ENCODE measurements at places on chromosomes 6 and 20.

DNA sequence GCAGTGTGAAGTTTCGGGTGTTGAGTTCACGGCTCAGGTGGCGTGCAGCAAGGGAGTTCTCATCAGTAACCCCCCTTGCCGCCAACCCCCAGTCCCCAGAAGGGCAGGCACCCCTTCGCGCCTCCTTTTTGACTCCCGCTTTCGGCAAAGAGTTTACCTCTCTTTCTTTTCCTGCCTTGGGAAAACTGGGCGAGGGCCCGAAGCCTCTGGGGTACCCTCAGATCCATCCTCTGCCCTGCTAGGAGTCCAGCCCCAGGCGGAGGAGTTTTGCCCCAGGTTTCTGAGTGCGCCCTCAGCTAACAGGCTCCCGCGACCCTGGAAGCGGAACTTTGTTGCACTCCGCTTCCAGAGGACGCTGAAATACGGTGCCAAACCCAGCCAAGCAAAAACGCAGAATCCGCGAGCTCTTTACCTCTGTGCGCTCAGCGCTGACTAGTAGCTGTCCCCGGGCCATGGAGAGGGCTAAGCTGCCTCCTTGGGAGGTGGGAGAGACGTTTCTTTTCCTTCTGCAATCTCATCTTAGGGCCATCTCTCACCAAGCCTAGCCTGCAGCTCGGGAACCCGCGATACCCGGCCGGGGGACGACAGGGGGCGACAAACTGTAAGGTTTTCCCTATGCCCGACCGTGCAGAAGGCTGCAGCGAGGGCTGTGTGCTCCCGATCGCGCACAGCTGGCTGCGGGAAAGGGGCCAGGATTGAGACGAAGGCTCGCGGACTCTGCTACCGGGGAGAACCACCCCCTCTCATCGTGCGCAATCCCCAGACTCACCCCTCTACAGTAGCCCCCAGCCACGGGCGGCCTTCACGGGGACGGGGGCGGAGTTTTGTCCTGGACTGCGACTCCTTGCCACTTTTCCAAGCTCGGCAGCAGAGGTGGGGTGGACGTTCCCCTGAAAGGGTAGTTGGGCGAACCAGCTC, 2.7 kb upstream of the PAX1 start:
- DNase-seq: no peak

DNA sequence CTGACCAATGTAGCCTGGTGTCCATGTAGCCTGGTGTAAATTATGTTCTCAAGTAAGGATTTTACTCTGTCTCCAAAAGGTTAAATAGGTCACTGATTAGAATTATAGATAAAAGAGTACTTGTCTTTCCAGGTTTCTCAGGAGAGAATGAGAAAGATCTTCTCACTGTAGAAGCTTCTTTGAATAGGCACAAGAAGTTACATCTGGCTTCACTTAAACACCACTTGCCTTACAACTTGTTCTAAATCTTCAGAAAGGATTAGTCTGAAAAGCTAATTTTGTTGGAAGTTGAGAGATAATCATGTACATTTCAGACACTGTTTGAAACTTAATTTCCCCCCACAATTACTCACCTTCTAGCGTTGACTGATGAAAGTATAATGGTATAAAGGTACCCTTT, 275.3 kb downstream of the FARS2 start:
- DNase-seq: no peak

- no peak for DNase-seq
Observed at GRCh38 chr20:4234128-4234527, 218.8 kb upstream of the RNF24 start.

- DNase-seq: no peak
Observed at GRCh38 chr6:71855406-71855805, 30.9 kb upstream of the RIMS1 start.

- DNase-seq: no peak
Observed at GRCh38 chr6:1667012-1667804, 57.5 kb downstream of the FOXC1 start.

DNA sequence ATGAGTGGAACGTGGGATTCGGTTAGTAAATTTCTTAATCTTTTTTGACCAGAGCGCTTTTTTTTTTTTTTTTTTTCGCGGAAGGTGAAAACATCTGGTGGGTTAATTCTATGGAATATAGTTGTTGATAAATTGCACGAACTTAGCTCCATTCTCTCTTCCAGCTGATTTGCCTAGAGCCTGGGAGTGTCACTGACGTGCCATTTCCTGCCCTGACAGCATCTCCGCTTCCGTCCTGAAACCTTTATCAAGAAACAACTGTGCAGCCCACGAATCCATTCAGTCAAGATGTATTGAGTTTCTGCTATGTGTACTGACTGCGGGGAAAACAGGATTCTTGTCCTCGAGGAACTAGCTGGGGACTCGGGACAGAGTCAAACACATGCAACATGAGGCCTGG, 59.5 kb upstream of the TGM3 start:
- no peak for DNase-seq

DNA sequence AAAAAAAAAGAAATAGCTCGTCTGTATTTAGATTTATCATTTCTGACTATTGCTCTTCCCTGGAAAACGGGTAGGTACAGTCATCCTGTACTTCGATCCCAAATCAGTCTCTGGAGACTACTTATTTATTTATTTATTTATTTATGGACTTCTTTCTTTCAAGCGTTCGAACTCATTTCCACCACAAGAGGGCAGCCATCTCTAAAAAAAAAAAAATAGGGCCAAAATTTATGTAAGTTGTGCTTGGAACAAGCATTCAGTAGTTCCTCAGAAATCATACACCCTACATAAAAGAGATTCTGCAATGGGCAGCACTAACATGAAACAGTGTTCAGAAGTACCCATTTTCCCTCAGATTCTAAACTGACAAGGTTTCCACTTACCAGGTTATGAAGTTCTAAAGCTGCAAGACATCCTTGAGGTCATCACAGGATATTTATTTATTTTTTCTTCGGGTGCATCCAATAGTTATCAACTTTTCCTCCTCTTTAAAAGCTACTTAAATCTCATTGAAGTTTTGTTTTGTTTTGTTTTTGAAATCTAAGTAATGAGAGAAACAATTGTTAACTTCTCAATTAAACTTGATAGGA, 1.9 kb upstream of the BMP2 start:
- no peak for DNase-seq

- no peak for DNase-seq
Observed at GRCh38 chr6:18432180-18432579, 45.0 kb downstream of the RNF144B start.

DNA sequence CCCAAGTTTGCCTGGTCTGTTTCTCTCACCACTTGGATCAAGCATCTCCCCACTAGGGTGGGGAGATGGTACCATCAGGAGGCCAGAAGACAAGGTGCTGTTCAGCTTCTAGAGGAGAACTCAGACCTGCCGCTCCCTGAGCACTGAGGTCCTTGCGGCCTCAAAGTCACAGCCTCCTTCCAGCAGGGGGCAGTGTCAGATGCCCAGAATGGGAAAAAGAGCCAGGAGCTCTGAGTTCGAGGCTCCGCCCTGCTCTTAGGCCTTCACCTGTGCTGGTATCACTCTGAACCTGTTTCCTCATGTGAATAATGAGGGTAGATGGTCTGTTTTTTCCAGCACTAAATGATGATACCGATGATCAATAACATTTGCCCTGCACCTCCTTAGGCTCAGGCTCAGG, 68.7 kb downstream of the TOX2 start:
- DNase-seq: no peak

GRCh38 chr6:34056305-34057108, 89.4 kb downstream of the GRM4 start:
- DNase-seq: no peak

- DNase-seq: no peak
Observed at GRCh38 chr20:54122189-54122588, 51.6 kb downstream of the CYP24A1 start.

GRCh38 chr6:100730001-100730980, 150.8 kb downstream of the ASCC3 start:
- DNase-seq: no peak

DNA sequence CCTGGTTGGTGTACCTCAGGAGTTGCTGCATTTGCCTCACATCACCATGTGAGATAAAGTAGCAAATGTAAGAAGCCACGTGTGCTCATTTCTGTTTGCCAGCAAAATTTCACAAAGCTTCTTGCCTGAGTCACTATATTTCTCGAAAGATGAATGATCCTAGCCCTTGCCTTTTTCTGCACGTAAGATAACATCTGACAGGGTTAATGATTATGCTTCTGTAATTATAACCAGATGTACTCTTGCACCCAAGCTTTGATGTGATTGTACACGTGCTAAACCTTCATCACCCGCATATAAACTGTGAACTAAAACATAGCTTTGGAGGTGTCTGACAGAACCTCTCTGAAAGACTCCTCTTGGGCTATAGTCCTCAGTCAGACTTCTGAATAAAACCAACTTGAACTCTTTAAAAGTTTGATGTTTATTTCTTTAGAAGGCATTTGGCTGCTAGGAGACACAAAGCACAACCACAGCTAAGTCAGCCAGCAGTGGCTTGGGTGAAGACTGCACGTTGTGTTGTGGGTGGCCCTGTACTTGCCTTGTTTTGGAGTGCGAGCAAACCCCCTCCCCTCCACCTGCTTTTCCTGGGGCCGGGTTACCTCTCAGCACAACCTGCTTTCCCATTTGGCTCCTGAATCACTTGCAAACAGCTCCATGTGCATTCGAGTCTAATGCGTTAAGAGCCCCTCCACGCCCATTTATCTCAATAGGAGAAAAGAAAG, 19.3 kb downstream of the PROKR2 start:
- DNase-seq: no peak

- no peak for DNase-seq
Observed at GRCh38 chr6:144077871-144078270, 17.5 kb downstream of the SF3B5 start.

DNA sequence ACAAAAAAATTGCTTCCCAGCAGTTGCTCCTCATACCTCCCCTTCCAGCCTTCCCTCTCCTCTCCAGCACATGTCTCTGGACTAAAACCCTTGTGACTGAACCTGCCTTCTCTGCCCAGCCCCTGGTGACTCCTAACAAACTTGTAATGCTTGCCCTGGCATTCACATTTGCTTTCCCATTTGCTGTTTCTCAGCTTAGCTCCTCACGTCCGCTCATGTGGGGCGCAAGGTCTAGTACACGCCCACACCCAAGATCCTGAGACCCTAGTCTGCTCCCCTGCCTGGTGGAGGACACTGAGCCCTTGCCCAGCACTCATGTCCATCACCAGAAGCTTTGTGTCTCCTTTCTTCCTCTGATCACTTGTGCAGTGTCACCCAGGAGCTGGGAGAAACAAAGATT, 18.3 kb upstream of the RBPJL start:
- DNase-seq: no peak

DNA sequence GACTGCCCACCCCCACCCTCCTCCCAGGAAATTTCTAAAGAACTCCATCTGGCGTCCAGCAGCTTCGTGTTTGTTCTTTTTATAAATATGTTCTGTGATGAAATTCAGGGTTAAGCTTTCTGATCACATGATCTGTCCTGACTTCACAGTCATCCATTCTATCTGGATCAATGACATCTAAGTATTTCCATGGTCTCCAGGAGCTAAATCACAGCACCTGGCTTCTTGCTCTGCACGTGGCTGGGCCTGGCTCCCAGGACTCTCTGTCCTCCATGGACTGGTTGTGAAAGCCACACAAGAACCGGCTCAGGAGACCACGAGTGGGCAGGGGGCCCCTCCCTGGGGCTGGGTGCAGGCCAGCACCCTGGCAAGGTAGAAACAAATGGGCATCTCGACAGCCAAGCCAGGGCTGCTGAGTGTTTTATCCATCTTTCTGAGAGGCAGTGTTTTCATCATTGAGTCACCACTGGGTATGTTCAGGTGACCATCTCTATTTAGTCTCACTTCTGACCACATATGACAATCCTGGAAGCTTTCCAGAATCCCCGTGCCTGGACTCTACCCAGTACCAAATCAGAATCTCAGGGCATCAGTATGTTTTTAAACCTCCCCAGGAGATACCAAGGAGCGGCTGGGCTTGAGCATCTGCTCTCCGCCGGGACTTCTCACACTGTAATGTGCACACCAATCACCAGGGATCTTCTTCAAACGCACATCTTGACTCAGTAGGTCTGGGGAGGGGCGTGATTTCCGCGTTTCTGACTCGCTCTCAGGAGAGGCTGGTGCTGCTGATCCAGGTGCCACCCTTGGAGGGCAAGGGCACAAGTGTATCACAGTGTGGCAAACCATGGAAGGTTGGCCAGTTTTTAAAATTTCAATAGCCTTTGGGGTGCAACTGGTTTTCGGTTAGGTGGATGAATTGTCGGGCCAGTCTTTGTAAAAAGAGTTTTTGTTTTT, 31.6 kb upstream of the PXDC1 start:
- DNase-seq: no peak

DNA sequence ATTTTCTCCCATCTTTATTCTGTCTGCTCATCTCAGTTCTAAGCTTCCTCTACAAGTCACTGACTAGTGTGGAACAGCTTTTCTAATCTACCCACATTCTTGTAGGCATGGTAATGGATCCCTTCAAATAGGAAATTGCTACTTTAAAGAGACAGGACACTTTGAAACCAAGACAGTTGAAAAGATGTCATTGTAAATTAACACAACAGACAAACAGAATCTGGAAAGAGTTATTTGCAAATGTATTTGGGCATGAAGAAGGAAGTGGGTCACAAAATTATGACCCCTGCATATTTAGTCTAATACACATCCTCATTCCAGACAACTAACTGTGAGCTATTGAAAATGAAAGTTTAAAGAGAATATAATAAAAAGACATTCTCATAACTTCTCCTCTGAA, 298.2 kb upstream of the MARCKS start:
- no peak for DNase-seq

- DNase-seq: no peak
Observed at GRCh38 chr20:51899674-51900073, 97.4 kb upstream of the SALL4 start.

DNA sequence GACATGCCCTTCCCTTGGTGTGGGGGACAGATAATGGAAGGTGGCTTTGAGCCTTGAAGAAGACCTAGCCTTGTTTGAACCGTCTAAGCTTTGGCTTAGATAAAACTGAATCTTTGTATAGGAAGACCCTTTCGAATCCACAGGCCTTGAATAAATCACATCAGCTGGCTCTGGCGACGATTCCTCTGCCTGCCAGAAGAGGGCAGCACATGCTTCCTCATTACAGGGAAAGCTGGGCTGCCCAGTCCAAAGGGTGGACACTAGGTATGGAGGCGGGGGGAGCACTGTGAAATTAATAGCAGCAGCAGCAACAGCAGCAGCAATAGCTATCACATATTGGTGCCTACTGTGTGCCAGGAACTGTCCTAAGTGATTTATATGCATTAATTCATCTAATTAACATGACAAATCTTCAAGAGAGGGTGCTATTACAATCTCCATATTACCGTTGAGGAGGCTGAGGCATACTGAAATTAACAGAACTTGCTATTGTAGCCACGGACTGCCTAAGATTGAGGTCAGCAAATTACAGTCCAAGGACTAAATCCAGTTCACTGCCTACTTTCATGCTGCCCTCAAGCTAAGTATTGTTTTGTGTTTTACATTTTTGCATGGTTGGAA, 85.1 kb downstream of the CLIC5 start:
- peak; percentile 70 for DNase-seq

- DNase-seq: no peak
Observed at GRCh38 chr6:96876886-96877545, 20.7 kb downstream of the NDUFAF4 start.

DNA sequence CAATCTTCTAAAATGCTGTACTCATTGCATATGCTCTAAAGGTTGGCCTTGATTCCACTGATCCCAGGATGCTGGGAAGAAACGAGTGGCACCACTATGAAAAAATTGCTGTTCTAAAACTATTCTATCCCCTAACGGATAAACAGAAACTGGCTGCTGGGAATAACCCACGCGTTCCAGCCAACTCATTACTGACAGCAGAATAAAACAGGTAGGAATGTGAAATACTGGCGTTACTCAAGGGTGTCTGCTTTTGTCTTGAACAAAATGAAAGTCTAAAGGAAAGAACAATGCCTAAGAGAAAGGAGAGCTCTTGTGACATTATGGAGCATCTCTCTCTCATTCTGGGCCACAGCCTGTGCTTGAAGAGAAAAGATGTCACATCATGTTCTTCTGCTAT, 26.1 kb downstream of the GPR63 start:
- DNase-seq: no peak
